ENCODE measurements at places on chromosomes 5 and 9.

DNA sequence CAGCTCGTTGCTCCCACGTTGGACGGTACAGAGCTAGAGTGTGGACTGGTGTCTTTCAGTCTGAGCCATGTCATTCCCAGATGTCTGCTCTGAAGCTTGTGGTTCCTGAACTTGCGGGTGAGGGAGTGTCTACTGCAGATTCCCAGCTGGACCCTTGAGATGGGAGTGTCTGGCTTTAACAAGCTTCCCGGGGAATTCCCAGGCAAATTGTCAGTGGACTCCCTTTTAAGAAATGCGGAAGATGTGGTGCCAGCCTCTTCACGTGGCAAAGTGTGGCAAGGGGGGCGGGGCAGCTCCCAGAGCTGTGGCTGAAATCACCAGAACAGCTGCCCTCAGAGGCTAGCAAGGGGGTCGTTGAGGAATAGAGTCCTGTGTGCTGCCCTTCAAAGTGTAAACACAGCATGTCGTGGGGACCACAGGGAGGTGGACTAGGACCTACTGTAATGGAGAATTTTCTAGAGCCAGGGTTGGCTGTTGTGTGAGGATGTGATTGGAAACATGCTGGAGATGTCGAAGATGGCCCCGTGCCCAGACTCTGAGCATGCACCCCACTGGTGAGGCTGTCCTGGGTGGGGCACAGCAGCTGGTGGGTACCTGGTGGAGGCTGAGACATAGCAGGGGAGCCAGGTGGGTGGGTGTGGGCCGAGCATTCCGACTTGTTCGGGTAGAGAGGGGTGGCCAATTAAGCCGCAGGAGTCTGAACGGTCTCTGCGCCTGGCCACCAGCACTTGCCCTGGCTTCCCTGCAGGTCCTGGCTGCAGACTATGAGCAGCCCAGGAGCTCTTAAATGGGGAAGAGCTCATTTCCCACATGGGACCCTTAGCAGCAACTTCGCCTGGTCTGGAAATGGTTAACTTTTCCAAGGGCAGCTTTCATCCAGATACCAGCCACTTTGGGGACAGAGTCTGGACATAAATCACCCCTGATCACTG lies 37.4 kb downstream of the PRRX2 start:
- peak; percentile 97 for DNase-seq

DNA sequence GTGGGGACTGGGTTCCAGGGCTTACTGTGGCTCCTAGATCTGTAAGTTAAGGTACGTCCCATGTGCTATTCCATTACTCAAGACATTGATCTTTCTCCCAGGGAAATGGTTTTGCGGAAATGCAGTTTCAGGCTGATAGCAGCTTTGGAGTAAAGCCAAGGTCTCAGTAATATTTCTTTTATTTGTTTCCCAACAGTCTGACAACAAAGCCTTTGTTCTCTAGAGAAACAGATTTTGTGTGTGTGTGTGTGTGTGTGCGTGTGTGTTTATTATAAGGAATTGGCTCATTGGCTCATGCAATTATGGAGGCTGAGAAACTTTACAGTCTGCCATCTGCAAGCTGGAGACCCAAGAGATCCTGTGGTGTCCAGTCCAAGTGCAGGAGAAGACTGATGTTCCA lies 12.1 kb upstream of the POC5 start:
- DNase-seq: no peak

GRCh38 chr5:101932599-101932998 lies 363.5 kb downstream of the SLCO4C1 start:
- DNase-seq: no peak

DNA sequence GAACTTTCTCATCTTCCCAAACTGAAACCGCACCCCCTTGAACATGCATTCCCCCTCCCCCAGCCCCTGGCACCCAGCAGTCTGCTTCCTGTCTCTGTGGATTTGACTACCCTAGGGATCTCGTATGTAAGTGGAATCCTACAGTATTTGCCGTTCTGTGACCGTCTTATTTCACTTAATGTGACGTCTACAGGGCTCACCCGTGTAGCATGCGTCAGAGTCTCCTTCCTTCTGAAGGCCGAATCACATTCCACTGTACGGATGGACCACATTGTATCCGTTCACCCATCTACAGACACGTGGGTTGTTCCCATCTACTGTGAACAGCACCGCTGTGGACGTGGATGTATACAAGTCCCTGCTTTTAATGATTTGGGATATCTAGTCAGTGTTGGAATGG lies 4.5 kb downstream of the PRRX2 start:
- DNase-seq: no peak

DNA sequence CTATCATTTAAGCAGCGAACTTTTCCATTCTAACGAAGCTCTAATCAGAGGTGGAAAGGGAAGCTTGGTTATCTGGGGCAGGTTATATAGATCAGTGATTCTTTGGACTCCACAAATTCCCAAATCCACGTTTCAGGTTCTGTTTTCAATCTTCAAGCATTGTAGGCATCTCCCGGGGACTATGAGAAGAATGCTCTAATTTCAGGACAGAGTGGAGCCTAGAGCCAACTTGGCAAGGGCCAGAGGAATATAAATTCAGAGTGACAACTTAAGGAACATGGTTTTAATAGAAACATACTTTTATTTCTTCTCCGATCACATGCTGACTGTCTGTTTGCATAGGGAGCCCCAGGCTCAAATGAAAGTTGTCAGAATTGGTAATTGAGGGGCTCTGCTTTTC lies 514.0 kb upstream of the KLF4 start:
- no peak for DNase-seq

GRCh38 chr5:31530541-31531265 lies 1.2 kb downstream of the DROSHA start:
- DNase-seq: no peak

DNA sequence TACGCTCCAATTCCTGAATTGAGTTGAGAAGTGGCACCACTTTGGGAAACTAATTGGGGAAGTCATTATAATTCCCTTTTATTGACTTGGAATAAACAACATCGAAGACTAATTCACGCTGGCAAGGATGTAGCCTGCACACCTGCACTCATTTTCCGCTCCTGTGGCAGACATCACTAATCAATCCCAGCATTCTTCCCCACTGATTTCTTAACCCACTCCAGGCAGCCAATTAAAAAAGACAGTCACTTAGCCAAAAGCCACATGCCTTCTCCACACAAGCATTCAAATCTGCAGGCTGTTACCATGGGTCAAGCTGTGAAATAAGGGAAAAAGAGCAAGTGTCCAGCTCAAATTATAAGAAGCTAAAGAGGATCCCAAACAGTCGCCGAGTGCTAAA lies 68.2 kb upstream of the HRH2 start:
- no peak for DNase-seq

DNA sequence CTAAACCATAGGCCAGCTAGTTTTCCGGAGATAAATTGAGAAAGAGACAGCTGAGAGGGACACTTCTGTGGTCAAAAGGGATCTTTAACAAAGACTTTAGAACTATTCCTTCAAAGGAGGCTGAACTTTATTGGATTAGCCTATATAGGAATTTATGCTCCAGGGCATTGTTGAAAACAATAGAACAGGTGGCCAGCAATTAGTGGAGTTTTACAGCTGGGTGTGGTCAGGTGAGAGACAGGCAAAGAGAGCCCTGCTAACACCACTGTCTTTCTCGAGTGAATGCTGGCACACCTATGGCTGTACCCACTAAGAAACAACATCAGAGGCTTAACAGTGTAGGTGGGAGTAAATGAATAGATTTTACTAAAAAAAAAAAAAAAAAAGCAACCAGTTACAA lies 16.7 kb upstream of the TLR4 start:
- DNase-seq: no peak

- DNase-seq: no peak
Measured at GRCh38 chr5:32172923-32173266, 1.2 kb downstream of the GOLPH3 start.

GRCh38 chr5:66209794-66210193 lies 65.7 kb downstream of the SREK1 start:
- DNase-seq: no peak

DNA sequence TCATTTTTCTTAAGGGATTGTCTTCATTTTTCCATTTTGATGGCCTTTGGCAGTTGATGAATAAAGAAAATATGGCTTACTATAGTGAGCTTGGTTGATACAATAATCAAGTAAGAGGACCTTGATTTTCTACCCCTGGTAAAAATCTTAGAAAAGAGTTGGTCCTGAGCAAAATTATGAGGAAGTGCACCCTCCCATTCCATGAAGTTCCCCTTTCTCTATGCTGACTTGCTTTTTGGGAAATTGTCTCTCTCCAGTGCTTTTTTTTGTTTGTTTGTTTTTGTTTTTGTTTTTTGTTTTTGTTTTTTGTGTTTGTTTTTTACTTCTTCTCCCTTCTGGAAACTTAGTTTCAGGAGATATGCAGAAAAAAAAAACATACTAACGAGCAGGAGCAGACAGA lies 449.2 kb upstream of the ACTBL2 start:
- DNase-seq: no peak

DNA sequence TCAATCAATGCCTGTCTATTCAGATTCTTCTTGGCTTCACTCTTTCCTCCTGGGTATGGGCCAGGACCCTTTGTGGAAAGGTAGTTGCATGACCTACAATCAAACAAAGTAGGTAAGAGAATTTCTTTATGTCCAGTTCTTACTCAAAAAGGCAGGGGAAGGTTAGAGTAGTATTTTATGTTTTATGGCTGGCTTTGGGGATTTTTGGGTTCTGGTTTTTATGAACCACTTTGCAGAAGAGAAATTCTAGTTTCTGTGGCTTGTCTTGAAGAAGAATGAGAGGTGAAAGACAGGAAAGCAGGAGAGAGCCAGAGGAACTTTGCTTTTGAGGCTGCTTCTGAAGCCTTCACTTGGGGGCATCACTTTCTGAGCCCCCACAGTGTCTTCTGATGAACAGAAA lies 14.7 kb upstream of the CRHBP start:
- no peak for DNase-seq

- peak; percentile 32 for DNase-seq
Measured at GRCh38 chr9:124098141-124098905, 86.8 kb downstream of the LHX2 start.

DNA sequence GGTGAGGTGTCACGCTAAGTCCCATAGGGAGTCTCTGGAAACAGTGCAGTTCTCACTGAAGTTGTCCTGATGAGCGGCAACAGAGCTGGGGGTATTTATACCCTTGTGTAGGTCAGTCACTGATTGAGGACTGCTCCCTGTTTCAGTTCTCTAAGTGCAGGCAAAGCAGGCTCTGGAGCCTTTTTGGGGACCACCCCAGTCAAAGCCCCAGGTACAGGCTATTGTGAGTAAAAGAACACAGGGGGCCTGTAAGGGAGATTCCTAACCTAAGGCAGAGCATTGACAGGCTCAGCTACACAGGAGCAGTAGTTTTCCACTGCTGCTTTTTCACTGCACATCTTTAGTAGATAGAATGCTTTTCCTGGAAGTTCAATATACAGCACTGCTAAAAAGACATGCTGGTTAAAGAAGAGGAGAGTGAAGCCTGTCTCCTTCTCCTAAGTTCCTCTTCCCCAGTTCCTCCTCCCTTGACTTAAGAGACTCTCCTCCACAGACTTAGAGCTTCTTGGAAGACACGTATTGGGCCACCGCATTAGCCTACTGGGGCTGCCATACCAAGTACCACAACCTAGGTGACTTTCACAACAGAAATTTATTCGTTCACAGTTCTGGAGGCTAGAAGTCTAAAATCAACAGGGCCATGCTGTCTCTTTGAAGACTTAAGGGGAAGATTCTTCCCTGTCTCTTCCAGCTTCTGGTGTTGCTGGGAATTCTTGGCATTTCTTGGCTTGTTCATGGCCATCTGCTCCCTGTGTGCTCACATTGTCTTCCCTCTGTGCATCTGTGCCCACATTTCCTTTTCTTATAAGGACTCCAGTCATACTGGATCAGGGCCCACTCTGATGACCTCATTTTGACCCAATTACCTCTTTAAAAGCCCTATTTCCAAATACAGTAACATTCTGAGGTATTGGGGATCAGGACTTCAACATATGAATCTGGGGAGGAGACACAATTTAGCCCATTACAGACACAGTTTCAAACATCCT lies 221.0 kb downstream of the ESM1 start:
- DNase-seq: no peak

- no peak for DNase-seq
Measured at GRCh38 chr9:96122282-96122681, 179.7 kb downstream of the HSD17B3 start.

DNA sequence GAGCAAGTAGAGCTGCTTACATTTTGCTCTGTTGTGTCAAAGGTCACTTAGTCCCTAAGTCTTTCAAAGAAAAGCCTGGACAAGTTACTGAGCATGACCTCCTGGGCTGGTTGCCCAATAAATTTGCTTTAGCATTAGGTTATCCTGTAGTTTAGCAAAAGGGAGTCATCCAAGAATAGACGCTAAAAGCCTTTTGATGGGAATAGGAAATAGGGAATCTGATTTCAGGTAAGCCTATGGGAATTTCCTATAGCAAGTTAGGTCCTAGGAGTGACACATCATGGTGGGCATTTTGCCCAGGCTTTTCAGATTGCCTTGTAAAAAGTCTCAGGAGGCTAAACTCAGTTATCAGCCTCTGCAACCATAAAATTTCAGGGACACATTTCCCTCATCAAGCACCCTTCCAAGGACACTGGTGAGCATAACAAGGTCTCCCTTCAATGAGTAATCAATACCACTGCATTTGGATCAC lies 67.6 kb upstream of the RANBP3L start:
- no peak for DNase-seq

DNA sequence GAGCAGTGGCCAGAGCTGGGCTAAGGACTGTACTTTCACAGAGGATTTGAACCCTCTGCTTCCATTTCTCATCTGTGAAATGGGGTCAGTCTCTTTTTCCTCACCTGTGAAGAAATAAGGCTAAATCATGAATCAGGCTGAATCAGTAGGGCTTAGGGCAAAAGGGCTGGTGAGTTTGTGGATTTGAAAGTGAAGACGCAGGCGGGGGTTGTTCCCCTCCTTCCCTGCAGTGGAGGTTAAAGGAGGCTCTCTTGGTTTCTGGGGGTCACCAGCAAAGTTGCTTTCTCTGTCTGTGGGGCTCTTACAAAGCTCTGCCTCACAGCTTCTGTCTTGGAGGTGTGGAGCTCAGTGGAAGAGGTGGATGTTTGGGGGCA lies 17.6 kb upstream of the NDST1 start:
- DNase-seq: no peak

DNA sequence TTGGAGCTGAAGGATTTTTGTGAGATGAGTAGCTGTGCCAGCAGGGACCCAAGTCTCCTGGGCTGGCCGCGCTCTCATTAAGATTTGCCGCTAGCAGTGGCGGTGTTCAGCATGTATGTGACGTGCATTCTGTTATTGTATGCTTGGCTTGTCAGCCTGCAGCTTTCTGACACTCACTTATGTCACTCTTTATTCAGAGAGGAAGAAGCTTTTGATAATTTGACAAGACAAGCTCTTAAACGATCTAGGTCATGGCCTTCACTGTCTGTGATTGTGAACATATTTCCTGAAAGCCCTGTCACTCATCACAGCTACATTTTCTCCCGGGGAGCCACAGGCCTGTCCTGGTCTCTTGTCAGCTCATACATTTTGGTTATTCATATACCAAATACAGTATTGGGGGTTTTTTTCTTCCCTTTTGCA lies 98.2 kb upstream of the GRHPR start:
- no peak for DNase-seq

DNA sequence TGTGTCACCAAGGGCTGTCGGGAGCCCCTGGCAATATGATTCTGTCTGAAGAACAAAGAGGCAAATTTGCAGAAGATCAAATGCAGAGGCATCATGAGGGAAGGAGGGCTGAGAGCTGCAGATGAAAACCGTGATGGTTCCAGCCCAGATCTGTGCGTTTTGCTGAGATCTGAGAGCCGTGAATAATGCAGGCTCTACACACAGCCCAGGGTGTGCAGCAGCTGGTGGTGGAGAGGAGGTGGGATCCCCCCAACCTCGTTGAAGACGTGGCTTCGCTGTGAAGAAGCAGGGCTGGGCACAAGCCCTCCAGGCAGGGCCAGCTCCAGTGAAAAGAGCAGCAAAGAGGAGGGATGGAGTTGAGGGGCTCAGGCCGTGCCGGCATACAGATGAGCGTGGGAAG lies 75.5 kb downstream of the TSPAN17 start:
- no peak for DNase-seq

GRCh38 chr5:159990506-159990905 lies 18.4 kb upstream of the TTC1 start:
- DNase-seq: no peak
